Articular chondrocyte of knee joint (primary cell): ENCODE measurements at places on chromosomes 1 and 21. TPM values are rescaled to one million over a fixed set of nuclear protein-coding genes. Genes with fewer than 3 reads are reported as not detected.

Gene ELF3
- 0.13 and 0.32 TPM in 2 replicates for total RNA-seq

Gene PALMD
- 38.3 TPM in 2 replicates for total RNA-seq

Gene DNAJC6
- 2.5 and 4.5 TPM in 2 replicates for total RNA-seq

Gene IFI16
- total RNA-seq = 48.9 and 69.9 TPM in 2 replicates

Gene MXRA8
- total RNA-seq = 507 and 540 TPM in 2 replicates

Gene AK5
- 0.65 and 1.9 TPM in 2 replicates for total RNA-seq

Gene MOB3C
- 5.6 and 8.6 TPM in 2 replicates for total RNA-seq

Gene SLC25A34
- total RNA-seq = 0.52 and 0.65 TPM in 2 replicates

Gene UMODL1
- total RNA-seq = under 0.01 TPM in 2 replicates

Gene AADACL4
- total RNA-seq = not detected in 2 replicates

Gene LAX1
- total RNA-seq = 0.11 and 0.13 TPM in 2 replicates

Gene CEP350
- total RNA-seq = 78.9 and 93.1 TPM in 2 replicates

Gene TLCD4
- total RNA-seq = 4.4 and 5.1 TPM in 2 replicates

Gene RAP1A
- total RNA-seq = 33.1 and 37.1 TPM in 2 replicates

Gene RAB3B
- 7.2 and 7.9 TPM in 2 replicates for total RNA-seq

Gene PLA2G2F
- total RNA-seq = not detected in 2 replicates

Gene AHCTF1
- 33.1 and 36.3 TPM in 2 replicates for total RNA-seq

Gene FCGR3B
- total RNA-seq = not detected in 2 replicates

Gene EPHA2
- 9.8 and 21.7 TPM in 2 replicates for total RNA-seq

Gene SPAG17
- total RNA-seq = 5.0 TPM in 2 replicates

Gene SPRR3
- not detected in 2 replicates for total RNA-seq

Gene EPRS1
- 184 and 196 TPM in 2 replicates for total RNA-seq

Gene LCE1A
- not detected in 2 replicates for total RNA-seq

Gene ABL2
- total RNA-seq = 102 and 125 TPM in 2 replicates

Gene SPRR2A
- not detected in 2 replicates for total RNA-seq

Gene CSF3R
- total RNA-seq = not detected in 2 replicates

Gene DTL
- total RNA-seq = 3.9 and 8.6 TPM in 2 replicates

Gene OLFML3
- 86.6 and 104 TPM in 2 replicates for total RNA-seq

Gene CENPF
- 28.1 and 41.7 TPM in 2 replicates for total RNA-seq

Gene MANEAL
- total RNA-seq = 0.65 and 0.76 TPM in 2 replicates

Gene ASPM
- 31.6 and 43.7 TPM in 2 replicates for total RNA-seq

Gene PTCH2
- total RNA-seq = 0.11 and 0.13 TPM in 2 replicates

Gene LRRC7
- under 0.01 TPM in 1 of 2 replicates, not detected in the other for total RNA-seq

Gene NR1I3
- total RNA-seq = not detected in 2 replicates

Gene AMPD1
- not detected in 2 replicates for total RNA-seq

Gene NCF2
- 1.2 and 5.3 TPM in 2 replicates for total RNA-seq

Gene SPATA46
- not detected in 2 replicates for total RNA-seq

Gene LSM10
- total RNA-seq = 4.8 and 7.7 TPM in 2 replicates

Gene LEMD1
- not detected in 2 replicates for total RNA-seq

Gene ARHGEF10L
- 21.7 and 22.3 TPM in 2 replicates for total RNA-seq

Gene IVL
- total RNA-seq = 0.11 TPM in 1 of 2 replicates, not detected in the other

Gene TMPRSS3
- total RNA-seq = not detected in 2 replicates

Gene SLAMF6
- total RNA-seq = not detected in 2 replicates

Gene EFNA3
- 0.65 and 1.6 TPM in 2 replicates for total RNA-seq

Gene ACTL8
- 0.11 TPM in 1 of 2 replicates, not detected in the other for total RNA-seq

Gene GUCA2A
- total RNA-seq = not detected in 2 replicates

Gene UBAP2L
- 124 and 137 TPM in 2 replicates for total RNA-seq

Gene BGLAP
- 0.32 TPM in 1 of 2 replicates, not detected in the other for total RNA-seq

Gene C1orf74
- total RNA-seq = 2.6 and 3.4 TPM in 2 replicates

Gene TAS1R3
- total RNA-seq = under 0.01 and 0.22 TPM in 2 replicates

Gene TMCO1
- total RNA-seq = 115 and 119 TPM in 2 replicates

Gene KRTAP19-2
- total RNA-seq = not detected in 2 replicates

Gene KIF2C
- 13.6 and 17.6 TPM in 2 replicates for total RNA-seq

Gene FCRL2
- not detected in 2 replicates for total RNA-seq

Gene AMY1B
- total RNA-seq = not detected in 2 replicates

Gene MACF1
- 253 and 271 TPM in 2 replicates for total RNA-seq

Gene GON4L
- 44.4 and 44.8 TPM in 2 replicates for total RNA-seq

Gene RIMS3
- total RNA-seq = 0.43 and 0.52 TPM in 2 replicates

Gene AVPR1B
- total RNA-seq = not detected in 2 replicates

Gene CFHR3
- total RNA-seq = 0.11 TPM in 1 of 2 replicates, not detected in the other
